ENCODE measurements at places on chromosomes 5 and 9.

DNA sequence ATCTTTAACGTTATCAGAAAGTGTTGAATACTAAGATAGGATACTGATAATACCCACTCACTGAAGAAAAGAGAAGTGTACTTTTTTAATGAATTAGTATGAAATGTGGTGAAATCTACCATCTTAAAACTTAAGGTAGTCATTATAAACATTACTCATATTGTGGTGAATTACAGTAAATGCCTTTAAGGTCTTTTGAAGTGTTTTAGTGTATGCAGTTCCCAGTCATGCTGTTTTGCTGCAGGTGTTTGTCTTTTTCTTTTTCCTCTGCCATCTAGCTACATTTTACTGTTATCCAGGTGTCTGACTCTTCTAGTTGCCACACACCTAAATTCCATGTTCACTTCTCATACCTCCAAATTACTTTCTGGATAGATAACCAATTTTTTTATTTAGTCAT is 72.6 kb downstream of the ERMP1 start:
- DNase-seq, result no peak

DNA sequence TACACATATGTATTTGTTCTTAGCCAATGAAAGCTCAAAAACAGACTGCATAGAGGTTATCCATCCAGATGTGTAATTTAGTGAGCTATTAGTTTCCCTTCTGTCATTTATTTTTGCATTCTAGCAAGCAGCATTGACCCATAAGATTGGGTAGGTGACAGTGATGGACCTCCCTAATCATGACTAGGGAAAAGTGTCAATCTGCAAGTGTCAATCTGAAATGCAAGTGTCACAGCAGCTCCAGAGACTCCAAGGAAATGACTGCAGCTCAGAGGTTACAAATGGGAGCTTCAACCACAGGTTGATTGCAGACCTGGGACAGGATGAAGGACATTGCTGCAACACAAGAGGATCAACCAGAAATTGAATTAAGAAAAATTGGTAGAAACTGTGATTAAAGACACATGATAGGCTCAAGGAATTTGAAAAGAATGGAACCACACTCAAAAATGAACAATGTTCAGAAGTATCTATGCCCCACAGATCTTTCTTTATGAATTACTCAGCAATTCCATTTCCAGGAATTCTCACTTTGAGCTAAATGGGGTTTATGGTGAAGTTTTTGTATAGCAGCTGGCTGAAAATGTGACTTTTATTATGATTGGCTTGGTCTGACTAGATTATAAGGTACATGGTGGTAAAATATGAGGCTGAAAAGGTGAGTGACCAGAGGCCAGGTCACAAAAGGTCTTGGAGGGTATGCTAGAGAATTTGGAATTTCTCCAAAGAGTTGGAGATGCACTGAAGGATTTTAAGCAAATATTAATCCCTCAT is 59.6 kb upstream of the HTR4 start:
- DNase-seq, result no peak

DNA sequence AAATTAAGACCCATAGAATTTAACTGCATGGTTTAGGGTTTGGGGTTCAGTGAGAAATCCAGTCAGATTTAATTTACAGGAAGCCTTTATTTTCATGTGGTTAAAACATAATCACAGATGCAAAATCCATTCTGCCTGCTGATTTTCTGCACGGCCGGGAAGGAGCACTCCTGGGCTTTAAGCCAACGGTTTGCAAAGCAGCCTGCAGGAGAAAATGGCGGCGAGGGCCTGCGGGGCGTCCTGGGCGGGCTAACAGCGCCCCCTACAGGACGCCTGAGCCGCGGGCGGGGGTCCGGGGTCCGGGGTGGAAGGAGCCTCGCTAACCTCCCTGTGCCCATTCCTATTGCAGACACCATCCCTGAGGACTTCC is 47.6 kb downstream of the THBS4 start:
- DNase-seq, result peak; percentile 71

DNA sequence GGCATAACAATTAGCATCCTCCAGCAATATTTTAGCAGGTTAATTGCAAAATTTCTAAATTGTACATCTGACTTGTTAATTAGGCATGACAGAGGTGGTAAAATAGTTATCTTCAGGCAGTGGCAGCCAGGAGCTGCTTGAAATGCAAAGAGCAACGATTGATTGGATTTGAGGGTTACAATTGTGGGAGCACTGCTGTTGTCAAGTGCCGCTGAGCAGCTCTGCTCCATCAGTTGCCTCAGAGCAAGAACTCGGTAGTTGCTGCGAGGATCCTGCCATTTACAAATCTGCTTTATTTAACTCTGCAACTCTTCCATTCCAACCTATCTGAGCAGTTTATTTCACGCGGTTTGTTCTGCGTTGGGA is 12.6 kb downstream of the PBX3 start:
- DNase-seq, result no peak

DNA sequence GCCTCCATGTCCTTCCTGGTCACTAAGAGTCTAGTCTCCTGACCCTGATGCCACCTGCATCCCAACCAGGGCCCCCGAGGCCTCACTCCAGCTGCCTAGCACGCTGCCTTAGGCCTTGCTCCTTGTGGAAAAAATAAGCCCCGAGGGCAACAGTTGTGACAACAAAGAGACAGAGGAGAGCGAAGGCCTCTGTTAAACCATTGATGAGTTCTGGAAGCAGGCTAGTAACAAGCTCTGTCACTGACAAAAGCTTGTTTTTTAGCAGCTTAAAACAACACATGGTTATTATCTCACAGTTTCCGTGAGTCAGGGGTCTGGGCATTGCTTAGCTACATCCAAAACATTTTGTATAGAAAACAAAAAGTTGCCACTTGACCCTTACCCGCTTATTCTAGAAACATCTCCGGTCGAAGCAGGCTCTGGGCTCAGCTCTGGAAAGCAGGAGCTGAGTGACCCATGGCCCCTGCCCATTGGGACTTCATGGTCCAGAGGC is 48.2 kb upstream of the TBC1D2 start:
- DNase-seq, result no peak

DNA sequence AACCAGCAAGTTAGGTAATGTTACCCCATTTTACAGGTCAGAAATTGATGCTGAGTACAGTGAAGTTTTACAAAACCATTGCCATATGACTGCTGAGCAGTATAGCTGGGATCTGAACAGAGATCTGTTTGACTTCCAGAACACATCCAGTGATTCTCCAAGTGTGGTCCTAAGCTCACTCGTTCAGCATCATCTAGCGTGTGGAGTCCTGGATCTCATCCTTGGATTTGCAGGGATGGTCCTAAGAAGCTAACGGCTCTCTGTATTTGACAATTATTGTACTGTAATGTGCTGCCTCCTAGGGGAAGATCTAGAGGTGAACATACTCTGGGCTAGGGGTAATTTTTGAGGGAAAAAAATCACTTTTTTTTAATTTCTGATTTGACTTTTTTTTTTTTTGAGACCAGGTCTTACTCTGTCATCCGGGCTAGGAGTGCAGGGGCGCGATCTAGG is 1.4 kb downstream of the SLC26A2 start:
- DNase-seq, result peak; percentile 57

- no peak for DNase-seq
Observed at GRCh38 chr9:550333-550732, 291.2 kb upstream of the DMRT1 start.

- no peak for DNase-seq
Observed at GRCh38 chr9:28503573-28503972, 930.3 kb upstream of the C9orf72 start.

- peak; percentile 21 for DNase-seq
Observed at GRCh38 chr9:34072410-34072809, 23.7 kb upstream of the UBAP2 start.

- DNase-seq, result no peak
Observed at GRCh38 chr5:142057697-142058056, 44.9 kb upstream of the GNPDA1 start.

DNA sequence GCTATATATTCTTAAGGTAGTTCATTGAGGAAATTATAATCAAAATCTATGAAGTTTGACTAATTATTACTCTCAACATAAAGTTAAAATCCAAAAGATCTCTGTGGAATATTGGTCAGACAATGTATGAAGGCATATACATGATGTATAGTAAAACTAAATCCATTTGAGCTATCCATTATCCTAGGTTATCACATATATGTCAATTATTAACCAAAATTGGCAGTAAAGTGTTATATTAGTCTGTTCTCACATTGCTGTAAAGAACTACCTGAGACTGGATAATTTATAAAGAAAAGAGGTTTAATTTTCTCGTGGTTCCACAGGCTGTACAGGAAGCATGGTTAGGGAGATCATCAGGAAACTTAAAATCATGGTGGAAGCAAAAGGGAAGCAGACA is 511.7 kb upstream of the SGCD start:
- DNase-seq, result no peak

DNA sequence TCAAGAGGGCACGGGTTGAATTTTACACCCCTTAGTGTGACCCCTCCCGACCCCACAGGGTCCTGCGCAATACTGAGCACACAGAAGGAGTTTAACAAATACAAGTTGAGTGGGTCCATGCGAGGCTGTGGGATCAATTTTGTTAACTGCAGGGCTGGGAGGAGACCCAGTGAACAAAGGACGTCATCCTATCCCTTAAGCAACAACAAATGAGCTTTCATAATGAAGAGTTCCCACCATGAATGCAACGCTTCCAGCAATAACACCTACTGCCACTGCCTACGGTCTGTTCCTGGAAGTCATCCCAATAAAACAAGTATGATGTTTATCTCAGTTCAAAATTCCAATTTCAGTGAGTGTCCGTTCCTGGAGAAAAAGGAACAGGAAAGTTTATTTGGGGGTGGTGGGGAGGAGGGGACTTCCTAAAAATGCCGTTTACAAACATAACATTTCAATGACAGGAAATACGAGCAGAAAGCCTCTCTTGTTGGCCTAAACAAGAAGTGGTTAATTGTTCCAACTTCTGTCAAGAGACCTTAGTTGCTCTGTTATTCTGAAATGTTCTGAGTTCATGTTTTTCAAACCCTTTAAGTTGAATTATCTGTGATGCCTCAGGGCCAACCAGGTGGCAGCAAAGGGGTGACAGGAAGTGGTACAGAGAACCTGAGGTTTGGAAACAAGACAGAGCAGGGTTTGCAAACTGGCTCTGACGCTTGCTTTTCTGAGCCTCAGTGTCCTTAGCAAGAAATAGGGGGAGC is 65.8 kb upstream of the PLPP6 start:
- no peak for DNase-seq

GRCh38 chr5:174532455-174533453 is 191.6 kb upstream of the MSX2 start:
- peak; percentile 86 for DNase-seq

- no peak for DNase-seq
Observed at GRCh38 chr9:91246846-91247245, 114.9 kb downstream of the AUH start.

GRCh38 chr9:72526901-72527800 is 5.7 kb downstream of the TMC1 start:
- peak; percentile 55 for DNase-seq

- DNase-seq, result no peak
Observed at GRCh38 chr9:25396828-25397227, 281.4 kb downstream of the TUSC1 start.

- DNase-seq, result no peak
Observed at GRCh38 chr9:69393425-69393824, 68.4 kb downstream of the ENTREP1 start.

GRCh38 chr5:22058620-22059019 is 794.5 kb downstream of the CDH12 start:
- no peak for DNase-seq

GRCh38 chr5:96582343-96582742 is 79.8 kb upstream of the CAST start:
- DNase-seq, result no peak

DNA sequence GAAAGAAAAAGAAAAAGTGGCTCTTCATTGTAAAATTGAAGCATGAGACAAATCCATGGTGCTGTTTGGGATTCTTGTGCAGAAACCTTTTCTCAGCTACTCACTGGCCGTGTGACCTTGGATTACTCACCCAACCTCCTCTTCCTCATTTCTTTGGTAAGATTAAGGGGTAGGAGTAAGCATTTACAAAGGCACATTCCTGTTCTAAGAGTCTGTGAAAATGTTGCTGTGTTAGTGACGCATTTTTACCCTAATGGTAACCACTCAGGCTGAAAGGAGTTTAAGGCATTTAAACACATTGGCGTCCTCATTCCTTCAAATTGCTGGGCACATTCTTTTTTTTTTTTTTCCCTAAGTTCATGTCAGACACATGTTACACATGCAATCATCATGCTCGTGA is 4.3 kb downstream of the RAI14 start:
- peak; percentile 20 for DNase-seq

DNA sequence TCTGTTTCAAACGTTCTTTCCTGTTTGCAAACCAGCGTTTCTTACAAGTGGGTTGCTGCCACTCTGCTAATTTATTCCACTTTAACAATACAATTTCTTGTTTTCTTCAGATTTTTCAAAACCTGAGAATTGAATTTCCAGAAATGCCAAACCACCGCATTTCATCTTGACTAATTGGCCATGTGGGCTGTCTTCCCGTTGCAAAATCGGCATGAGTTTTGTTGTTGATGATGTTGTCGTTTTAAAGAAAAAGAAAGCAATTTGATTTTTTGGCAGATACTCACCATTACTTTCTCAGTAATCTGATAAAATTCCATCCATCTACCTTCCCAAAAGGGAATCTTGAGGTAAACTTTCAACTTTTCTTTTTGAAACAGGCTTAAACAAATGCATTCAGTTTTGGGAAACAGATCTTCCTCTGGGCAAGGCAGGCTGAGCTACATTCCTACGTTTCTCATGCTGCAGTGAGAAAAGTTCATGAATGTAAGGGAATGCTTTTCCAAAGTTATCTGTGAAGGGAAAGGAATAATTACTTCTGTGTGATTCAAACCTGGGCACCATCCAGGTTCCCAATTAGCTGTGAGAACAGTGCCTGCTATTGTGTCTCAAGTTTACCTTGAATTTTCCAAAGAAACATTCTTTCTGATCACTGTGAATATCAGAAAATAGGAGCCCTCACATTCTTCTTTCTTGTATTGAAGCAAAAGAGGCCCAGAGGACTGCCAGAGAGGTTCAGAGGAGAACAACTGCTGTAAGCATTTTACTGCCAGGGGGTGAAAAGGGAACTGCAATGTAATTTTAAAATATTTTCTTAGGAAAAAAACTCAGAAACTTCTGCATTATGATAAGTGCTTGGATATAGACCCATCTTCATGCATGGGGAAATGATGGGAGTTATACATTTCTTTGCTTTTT is 100.7 kb upstream of the TUT7 start:
- no peak for DNase-seq

GRCh38 chr5:148708854-148709253 is 54.5 kb upstream of the HTR4 start:
- no peak for DNase-seq

- peak; percentile 29 for DNase-seq
Observed at GRCh38 chr5:180049185-180049548, 22.4 kb downstream of the RNF130 start.

DNA sequence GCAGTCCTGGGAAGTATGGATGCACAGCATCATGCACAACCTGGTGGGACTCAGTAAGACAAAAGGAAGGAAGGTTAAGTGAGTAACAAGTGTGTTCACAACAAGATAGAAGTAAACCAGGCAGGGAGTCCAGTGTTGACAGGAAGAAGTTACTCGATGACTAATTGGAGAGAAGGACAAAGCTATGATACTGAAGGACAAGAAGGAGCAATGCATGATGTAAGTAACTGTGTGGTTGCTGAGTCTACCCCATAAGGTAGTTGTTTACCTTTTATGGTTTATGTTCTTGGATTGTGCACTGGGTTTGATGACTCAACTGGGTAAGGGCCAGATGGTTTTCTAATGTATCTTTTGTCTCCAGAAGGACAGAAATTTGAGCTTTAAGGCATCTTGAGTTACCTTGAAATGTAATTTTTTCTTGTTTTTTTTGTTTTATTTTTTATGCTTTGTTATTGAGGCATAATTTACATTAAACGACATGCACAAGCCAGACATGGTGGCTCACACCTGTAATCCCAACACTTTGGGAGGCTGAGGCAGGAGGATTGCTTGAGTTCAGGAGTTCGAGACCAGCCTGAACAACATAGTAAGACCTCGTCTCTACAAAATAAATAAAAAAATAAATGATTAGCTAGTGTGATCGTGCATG is 89.2 kb upstream of the CAST start:
- no peak for DNase-seq
